NCI-H226 (cell line): ENCODE measurements at places on chromosomes 3 and 15.

DNA sequence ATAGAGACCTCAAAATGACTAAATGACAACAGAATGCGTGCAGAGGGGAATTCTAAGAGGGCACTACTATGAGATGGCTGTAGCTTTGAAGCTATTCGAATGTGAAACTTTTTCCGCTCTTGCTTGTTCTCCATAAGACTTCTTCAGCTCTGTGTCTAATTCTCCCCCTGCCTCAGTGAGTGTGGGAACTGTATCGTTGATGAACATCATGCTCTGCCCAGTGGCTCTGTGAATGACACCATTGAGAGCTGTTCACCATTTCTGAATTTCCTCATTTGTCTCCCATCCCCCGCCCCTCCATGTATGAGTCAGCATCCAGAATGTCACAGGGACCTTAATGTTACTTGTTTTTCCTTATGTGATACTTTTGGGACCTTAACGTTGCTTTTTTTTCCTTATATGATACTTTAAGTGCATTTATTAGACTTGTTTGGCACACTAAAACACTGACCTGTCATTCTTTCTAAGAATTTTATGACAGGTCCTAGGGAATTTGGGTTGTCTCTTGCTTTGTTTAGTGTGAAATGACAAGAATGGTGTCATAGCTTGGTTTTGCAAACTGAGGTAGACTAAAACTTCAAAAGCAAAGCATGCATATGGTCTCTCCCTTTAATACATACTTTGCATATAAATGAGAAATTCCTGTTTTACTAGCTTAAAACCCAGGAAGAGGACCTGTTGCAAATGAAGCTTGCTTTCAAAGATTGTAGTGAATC lies 99.6 kb downstream of the FNDC3B start:
- no peak for DNase-seq

- no peak for DNase-seq
Measured at GRCh38 chr15:68419301-68420175, 12.4 kb downstream of the ITGA11 start.

- DNase-seq = peak; percentile 73
Measured at GRCh38 chr3:69182588-69183316, 60.4 kb upstream of the LMOD3 start.

DNA sequence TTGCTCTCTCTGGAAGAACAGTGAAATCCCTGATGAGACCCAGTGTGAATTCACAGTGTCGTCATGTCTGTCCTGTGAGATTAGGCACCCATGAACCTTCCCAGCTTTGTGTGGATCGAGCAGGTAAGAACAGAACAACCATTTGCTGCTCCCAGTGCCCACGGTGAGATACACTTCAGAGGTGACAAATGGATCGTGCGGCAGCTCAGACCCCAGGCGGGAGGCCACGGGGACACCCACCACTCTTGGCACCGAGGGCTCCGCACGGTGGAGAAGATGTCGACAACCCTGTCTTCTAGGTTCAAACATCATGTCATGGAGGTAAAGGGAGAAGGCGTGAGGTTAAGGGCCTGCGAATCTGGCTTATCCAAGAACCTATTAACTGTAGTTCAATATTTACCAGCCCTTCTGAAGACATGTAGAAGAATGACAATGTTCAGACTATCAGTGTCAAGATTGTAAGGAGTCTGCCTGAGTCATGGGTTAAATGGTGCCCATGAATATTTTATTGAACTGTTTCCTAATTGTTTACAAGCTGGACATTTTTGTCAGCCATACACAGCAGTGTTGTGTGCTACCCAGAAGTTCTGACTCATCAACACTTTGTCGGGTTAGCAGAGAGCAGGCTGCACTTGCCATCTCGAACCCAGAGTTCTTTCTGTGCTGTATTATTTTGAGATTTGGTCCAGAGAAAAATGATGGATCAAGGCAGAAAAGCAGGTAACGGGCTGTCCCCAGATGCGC lies 15.5 kb upstream of the PCSK6 start:
- no peak for DNase-seq

DNA sequence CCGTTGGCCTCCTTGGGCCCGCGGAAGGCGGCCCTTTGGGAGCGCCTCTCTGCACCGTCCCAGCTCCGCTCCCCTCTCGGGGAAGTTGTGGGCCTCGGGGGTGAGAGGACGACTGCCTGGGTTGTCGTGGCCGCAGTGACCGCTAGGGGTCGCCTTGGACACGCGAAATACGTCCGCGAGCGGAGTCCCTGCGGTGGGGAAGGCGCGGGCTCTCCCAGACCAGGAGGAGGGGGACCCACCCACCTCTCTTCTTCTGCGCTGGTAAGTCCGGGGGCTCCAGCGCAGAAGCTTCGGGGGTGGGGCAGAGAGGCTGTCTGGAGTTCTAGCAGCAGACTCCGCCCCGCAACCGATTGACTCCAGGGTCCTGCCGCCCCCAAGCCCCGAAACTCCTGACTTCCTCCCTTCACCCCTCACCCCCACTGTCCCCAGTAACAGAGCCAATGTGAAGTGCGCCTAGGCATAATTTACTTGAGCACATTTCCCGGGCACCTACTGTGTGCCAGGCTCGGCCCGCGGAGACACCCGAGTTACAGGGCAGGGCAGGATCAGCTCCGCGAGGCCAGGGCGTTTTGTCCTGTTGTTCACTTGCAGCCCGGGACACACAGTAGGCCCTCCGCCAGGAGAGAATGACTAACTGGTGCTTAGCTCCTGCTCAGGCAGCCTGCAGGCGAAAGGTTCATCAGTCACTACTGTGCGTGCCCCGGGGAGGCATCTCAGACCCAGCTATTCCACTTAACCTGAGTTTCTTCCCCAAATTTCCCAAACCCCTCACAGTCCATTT lies 32.8 kb downstream of the DNASE1L3 start:
- DNase-seq = peak; percentile 52

DNA sequence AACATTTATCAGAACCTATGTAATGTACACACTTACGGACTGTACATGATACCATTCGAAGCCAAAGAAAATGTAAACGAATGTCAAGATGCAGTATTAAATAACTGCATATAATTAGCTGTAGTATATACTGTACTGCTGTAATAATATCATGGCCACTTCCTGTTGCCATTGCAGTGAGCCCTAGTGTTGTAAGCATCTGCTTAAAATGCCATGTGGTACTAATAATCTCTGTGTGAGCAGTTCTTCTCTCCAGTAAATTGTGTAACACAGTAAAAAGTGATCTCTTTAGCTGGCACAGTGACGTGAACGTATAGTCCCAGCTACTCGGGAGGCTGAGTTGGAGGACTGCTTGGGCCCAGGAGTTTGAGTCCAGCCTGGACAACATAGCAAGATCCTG lies 8.6 kb downstream of the SPG11 start:
- no peak for DNase-seq

DNA sequence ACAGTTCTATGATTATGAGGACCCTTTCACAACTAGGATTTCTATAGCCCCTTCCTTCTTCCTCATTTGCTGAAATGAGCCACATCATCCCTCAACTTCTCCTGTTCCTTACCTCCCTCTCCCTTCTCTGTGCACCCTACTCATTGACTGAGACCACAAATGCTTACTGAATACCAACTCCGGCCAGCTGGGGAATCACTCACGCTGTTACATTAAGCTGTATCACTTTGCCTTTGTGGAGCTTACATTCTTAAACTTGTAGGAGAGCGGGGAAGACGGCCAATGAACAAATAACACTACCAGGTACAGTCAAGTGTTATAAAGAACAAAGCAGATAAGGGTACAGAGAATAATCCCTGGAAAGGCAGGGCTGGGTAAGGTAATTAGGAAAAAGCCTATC lies 5.7 kb downstream of the SUCLG2 start:
- peak; percentile 6 for DNase-seq

DNA sequence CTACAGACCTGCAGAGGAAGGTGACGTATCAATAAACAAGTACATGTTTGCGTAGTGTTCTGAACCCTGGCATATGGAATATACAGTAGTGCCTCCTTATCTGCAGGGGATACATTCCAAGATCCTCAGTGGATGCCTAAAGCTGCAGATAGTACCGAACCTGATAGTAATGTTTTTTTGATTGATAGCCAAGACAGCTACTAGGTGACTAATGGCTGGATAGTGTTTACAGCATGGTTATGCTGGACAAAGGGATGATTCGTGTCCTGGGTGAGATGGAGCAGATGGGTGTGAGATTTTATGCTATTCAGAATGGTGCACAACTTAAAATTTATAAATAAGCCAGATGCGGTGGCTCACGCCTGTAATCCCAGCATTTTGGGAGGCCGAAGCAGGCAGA lies 55.8 kb upstream of the IGF2BP2 start:
- peak; percentile 43 for DNase-seq

DNA sequence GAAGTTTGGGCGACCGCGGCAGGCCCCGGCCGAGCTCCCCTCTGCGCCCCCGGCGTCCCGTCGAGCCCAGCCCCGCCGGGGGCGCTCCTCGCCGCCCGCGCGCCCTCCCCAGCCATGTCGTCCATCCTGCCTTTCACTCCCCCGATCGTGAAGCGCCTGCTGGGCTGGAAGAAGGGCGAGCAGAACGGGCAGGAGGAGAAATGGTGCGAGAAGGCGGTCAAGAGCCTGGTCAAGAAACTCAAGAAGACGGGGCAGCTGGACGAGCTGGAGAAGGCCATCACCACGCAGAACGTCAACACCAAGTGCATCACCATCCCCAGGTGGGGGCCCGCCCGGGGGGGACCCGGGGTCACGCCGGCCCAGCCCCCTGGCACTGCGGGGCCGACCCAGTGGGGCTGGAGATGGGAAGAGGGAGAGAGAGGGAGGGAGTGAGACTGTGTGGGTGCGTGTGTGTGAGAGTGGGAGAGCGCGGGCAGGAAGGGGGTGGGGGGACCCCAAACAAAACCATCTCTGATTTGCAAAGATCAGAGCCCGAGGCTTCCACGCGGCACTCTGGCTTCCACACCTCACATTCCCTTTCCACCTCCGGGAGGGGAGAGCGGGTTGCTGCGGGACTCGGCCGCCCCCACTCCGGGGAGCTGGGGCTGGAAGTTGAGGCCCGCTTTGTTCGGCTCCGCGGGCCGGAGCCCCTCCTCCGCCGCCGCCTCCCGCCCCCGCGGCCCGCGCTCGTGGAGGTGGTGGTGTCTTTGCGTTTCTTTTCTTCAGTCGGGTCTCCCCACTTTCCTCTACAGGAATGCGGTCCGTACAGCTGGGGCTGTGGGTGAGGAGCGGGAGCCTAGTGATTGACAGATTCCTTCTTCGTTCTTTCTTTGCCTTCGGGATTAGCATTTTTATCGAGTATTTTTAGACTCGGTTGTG lies 898 bp downstream of the SMAD3 start:
- peak; percentile 40 for DNase-seq

DNA sequence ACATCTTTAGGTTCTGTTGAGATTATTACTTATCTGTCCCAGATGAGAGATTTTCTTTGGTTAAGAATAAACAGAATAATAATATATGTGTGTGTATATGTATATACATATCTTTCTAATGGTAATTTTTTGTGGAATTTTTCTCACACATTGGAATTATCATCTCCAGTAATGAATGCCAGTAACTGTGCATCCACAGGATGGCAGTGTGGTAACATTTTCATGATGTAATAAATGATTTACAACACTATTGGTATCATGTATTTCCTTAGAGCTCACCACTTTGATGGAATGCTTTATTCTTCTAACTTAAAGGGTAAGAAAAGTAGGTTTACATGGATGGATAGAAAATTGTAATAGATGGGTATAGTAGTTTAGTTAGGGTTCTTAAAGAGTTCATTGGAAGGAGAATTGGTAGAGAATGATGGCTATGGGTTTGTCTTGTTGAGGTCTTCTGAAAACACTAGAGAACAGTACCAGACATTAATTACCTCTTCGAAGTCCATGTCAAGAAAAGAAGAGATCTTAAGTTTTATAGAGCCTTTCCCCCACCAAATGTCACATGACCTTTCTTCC lies 78.1 kb downstream of the STT3B start:
- DNase-seq = no peak

- no peak for DNase-seq
Measured at GRCh38 chr3:52856666-52857065, 21.8 kb upstream of the MUSTN1 start.

GRCh38 chr15:67100124-67100791 lies 34.9 kb downstream of the SMAD3 start:
- no peak for DNase-seq

DNA sequence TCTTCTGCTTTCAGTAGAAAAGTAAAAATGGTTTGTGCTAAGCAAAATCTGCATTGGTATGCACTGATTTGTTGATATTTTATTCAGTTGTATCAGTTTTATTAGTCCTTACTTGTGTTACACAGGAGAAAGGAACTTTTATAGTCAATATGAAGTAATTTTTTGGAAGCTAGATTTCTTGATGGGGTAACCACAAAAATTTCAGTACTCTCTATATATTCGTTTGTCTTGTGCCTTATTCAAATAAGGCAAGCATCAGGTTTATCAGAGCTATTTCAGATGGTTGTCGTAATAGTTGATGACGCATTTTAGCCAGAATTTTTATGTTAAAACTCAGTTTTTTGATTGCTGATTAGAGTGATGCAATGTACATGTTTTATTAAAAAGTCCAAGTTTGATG lies 50.7 kb upstream of the NIPA1 start:
- no peak for DNase-seq

- no peak for DNase-seq
Measured at GRCh38 chr3:102750322-102750721, 315.5 kb downstream of the ZPLD1 start.

DNA sequence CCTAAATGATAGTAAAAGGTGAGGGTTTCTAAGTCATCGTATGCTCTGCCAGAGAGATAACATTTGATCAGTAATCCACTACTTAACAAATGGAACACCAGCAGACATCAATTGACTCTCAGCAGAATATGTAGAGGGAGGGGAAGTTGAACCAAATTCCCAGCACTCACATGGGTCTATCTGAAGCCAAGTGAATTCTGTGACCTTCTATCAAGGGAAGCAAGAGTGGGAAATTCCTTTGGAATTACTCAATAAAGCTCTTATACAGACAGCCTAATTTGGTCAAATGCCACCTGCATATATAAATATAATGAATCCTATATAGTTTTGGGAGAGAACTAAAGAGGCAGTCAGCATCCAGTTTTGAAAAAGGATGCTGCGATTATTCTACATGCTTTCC lies 15.8 kb upstream of the KCNMB2 start:
- DNase-seq = no peak

- DNase-seq = peak; percentile 89
Measured at GRCh38 chr15:55289746-55290527, at the start of gene RAB27A. Gene RAB27A (minus strand): TSS chr15:55289813. CDS start chr15:55234934, 54,879 bp downstream.

GRCh38 chr15:66729331-66729951 lies 27.4 kb downstream of the SMAD6 start:
- no peak for DNase-seq

DNA sequence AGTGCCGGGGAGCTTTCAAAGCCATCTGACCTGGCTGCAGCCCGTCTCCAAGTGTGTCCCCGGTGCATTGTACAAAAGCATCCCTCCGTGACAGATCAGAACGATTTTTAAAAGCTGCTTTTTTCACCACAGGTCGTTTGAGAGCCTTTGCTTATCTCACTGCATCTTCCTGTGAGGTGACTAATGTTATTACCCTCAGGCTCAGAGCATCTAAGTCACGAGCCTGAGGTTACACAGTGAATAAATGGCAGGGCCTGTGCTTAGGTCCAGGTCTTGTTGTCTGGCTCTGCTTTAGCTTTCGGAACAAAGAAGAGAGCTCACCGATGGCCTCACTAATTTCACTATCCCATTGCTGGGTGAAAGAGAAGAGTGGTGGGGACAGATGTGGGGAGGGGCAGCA lies 83.3 kb downstream of the SEC22A start:
- no peak for DNase-seq

- no peak for DNase-seq
Measured at GRCh38 chr15:69000725-69001503, 13.6 kb upstream of the NOX5 start.
